Glutamatergic neuron (in vitro differentiated cells): ENCODE measurements at places on chromosomes 2 and 18.

DNA sequence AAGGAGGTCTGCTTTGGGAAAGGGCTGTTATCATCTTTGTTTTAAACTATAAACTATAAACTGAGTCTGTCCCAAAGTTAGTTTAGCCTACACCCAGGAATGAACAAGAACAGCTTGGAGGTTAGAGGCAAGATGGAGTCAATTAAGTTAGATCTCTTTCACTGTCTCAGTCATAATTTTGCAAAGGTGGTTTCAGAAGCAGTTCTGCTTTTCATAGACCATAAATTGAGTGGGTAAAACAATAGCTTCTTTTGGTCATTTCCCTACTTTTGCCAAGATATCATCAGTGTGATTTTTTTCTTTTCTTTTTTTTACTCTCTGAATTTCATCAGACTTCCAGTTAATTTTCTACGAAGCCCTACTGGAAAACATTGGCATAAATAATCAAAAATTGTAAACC lies 117.0 kb downstream of the AP1S3 start:
- no peak for DNase-seq

GRCh38 chr2:187338679-187339121 lies 109.4 kb downstream of the CALCRL start:
- peak; percentile 12 for DNase-seq

- no peak for DNase-seq
Measured at GRCh38 chr18:69872661-69873060, 75.0 kb downstream of the CD226 start.

GRCh38 chr2:124339709-124340108 lies 314.6 kb downstream of the CNTNAP5 start:
- no peak for DNase-seq
